Midbrain (tissue), 1 donor: ENCODE measurements at places on chromosomes 12 and 14.

DNA sequence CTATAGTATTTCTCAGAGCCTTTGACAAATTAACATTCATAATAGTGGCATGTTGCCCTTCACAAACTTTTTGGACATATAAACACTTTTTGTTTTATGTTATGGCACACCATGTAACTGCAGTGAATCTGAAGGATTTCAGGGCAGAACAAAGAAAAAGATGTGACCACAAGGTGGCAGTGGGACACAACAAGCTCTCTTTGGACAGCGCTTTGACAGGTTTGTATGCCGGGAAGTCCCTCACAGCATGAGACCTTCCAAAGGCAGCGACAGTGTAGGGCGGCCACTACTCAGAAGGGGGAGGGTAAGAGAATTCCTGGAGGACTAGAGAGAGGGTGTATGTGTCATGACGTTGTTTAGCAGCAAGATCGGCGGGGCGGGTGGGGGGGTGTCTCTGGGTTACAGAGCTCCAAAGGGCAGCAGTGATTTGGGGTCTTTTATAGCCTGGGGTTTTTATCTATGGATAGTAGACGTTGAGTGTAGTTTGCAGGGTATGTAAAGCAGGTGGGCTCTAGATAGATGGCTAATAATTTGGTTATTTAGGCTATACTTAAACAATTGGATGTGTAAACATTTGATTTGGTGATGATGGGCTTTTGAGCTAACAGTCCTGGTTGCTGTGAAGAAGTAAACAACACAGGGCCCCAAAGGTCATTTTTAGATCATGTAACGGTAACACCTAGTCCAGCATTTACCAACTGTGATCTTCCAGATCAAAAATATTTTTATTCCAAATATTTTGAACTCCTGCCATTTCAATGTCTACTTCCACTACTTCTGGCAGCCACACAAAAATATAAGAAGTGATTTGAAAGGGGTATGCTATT is 22.9 kb downstream of the ETFBKMT start:
- peak; percentile 19 for DNase-seq

DNA sequence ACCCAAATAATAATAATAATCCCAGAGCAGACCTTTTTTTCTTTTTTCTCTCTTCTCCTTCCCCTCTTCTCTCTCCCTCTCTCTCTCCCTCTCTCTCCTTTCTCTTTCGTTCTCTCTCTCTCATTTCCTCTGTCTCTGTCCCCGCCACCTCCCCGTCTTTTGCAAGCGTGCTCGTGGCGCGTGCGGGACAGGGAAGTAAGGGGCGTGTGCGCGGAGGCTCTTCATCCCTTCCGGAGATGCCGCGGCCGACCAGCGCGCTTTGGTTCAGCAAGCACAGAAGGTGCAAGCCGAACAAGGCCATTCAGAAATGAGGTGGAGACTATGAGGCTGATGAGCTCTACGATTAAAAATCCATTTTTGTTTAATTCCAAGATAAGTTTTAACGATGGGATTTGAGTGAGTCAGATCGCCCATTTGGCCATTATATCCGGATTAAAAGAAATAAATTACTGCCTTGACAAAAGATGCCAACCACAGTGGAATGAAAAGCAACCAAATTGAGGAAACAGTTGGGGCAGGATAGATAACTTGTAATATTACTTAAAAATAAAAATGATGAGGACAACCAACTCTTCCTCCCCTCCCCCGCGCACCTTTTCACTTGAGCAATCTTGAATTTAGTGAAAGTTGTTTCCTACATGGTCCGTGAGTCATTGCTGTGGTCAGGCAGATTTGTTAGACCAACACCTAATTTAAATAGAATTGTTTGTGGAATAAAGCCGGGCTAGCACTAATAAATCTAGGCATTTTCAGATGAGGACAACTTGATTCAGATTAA is 1.2 kb upstream of the AMIGO2 start:
- peak; percentile 36 for DNase-seq

DNA sequence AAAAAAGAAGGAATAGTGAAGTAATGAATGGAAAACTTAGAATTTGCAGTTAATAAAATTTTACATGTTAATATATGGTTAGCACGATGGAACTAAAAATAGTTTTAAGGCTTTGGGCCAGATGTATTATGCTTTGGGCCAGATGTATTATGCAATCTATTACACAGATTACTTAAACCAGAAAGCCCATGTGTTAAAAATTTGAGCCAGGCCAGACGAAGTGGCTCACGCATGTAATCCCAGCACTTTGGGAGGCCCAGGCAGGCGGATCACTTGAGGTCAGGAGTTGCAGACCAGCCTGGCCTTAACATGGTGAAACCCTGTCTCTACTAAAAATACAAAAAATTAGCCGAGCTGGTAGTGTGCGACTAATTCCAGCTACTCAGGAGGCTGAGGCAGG is 17.2 kb downstream of the IFT81 start:
- no peak for DNase-seq

- no peak for DNase-seq
Observed at GRCh38 chr12:65651060-65651459, 173.2 kb upstream of the HMGA2 start.

GRCh38 chr14:39939023-39939422 is 506.8 kb upstream of the FBXO33 start:
- no peak for DNase-seq

- no peak for DNase-seq
Observed at GRCh38 chr12:119601877-119602733, 8.5 kb downstream of the TMEM233 start.

GRCh38 chr14:55347040-55347439 is 64.6 kb downstream of the ATG14 start:
- DNase-seq, result no peak

- no peak for DNase-seq
Observed at GRCh38 chr14:32137892-32138291, 60.8 kb downstream of the ARHGAP5 start.

DNA sequence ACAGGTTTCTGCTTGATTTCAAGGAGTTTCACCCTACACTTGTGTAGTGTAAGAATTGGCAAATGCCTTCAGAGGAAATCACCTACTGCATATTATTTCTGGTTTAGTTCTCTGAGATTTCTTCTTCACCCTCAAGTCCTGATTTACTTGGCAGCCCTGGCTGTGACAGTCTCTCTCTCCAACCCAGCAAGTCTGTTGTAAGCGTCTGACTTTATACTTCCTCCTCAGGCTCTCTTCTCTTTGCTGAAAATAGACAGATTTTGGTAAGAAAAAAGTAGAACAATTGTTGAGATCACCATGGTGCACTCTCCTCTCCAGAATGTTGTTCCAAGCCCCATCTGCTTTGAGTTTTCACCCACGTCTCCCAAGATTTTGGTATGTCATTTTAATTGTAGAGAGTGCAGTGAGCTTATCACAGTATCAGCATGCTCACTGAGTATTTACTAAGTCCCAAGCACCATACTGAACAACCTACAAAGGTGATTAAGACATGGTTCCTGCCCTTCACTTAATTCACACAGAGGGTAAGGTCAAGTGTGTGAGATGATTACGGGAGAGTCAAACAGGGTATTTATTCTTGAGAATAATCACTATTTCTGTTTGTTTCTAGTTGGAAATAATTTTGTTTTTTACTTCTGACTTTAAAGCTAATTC is 148.7 kb downstream of the MDGA2 start:
- DNase-seq, result no peak

- no peak for DNase-seq
Observed at GRCh38 chr14:89493406-89493805, 76.4 kb upstream of the FOXN3 start.

- no peak for DNase-seq
Observed at GRCh38 chr12:130640901-130641300, 75.2 kb downstream of the RIMBP2 start.

- DNase-seq, result no peak
Observed at GRCh38 chr14:51873221-51873893, 12.9 kb downstream of the GNG2 start.

- no peak for DNase-seq
Observed at GRCh38 chr14:70098250-70098809, 90.4 kb downstream of the SLC8A3 start.

DNA sequence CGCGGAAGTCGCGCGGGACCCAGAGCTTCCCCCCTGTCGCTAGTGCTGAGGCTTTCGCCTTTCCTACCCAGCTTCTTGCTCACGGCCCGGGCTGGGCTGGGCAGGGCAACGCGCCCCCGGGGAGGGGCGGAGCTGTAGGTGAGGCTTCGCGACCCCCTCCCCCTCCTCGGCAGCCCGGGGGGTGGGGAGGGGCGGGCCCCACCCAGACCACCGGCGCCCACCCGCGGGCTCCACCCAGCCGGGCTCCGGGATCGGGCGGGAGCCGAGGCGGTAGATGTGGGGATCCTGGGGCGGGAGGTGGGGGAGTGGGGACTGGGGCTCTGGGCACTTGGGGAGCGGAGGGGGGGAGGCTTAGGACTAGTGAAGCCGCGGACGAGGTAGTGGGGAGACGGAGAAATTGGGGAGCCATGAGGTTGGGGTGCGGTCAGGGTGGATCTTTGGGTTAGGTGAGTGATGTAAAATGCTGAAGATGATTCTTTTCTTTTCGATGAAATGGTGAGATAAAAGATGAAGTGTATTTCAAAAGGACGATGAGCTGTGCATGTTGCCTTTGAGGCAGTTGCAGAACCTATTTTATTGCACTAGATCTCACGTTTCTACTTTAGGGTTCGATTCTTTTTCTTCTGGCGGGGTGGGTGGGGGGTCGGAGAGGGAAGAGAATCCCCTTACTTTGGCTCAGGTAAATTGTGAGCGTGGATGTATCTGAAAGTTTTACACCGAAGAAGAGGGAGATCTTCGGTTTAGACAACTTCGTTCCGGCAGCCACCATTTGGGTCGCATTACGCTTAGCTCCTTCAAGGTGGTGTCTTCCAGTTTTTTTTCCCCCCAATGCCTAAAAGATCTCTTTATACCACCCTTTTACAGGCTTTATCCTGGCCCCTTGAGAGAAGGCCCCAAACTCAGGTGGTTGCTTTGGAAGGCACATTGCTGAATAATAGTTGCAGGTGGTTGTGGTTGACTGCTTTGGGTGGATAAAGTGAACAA is 619 bp downstream of the ERC1 start:
- DNase-seq, result no peak

DNA sequence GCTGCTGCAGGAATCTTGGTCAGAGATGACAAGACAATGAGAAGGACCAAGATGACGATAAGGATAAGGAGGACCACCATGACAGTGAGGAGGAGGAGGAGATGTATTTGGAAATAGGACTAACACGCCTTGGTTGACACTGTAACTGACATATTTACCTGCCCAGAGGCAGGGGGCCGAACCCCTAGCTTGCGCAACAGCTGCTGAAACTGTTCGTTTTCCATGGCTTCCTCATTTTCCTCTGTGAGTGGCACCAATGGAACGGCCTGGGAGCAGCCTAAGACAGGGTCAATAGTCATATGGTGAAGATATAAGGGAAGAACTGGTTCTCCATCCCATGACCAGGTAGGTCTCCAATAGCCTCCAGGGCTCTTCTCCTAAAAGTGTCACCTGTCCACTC is 28.8 kb downstream of the TIMELESS start:
- DNase-seq, result no peak
